ENCODE measurements at places on chromosomes 7 and 10.

GRCh38 chr7:26409661-26410547, 118.2 kb downstream of the SNX10 start:
- DNase-seq, result no peak

DNA sequence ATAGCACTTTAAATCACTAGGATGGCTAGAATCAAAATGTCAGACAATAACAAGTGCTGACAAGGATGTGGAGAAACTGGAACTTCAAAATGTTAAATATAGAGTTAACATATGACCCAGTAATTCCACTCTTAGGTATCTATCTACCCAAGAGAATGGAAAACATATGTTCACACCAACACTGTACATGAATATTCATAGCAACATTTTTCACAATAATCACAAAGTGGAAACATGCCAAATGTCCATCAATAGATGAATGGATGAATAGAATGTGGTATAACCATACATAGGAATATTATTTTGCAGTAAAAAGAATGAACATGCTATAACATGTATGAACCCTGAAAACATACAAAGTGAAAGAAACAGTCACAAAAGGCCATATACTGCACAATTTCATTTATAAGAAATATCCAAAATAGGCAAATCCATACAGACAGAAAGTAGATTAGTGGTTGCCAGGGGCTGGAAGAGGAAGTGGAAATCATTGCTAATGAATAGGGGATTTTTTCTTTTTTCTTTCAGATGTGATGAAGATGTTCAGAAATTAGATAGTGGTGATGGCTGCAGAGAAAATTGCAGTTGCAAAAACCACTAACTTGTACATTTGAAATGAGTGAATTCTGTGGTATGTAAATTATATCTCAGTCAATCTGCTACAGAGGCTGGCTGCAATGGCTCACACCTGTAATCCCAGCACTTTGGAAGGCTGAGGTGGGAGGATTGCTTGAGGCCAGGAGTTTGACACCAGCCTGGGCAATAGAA, 93.0 kb downstream of the CPVL start:
- DNase-seq, result no peak

DNA sequence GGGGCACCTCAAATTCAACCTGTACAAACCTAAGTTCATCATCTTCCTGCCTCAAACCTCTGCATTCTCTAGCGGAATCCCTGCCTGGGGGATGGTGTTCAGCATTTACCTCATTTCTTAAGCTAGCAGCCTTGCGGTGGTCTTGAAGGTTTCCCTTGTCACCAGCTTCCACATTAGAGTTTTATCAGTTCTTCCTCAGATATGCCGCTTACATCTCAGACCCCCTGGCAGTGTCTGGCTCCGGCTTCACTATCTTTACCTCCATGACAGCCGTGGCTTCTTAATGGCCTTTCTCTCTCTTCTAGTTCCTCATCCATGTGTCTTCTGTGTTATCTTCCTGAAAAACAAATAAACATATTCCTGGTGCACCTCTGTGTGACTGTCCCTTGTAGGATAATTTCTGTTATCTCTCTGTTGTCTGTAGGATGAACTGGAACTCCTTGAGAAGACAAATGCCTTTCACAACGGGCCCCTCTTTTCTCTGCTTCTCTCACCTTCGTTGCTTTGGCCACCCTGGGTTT, 101.1 kb upstream of the BMPER start:
- DNase-seq, result no peak

DNA sequence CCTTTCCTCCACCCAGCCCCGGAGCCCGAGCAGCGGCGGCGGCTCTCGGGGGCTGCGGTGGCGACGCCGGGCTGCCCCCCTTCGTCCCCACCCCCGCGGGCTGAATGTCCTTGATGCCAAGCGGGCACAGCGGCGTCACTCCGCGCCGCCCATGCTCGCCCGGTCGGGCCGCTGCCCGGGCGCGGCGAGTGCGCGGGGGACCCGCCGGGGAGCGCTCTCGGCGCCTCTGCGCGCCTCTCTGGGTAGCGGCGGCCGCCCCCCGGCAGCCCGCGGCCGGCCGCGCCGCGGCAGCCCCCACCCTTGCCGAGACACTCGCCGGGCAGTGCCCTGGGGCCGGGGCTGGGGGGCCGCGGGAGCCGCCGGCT, 433 bp upstream of the PLXNA4 start:
- DNase-seq, result no peak

DNA sequence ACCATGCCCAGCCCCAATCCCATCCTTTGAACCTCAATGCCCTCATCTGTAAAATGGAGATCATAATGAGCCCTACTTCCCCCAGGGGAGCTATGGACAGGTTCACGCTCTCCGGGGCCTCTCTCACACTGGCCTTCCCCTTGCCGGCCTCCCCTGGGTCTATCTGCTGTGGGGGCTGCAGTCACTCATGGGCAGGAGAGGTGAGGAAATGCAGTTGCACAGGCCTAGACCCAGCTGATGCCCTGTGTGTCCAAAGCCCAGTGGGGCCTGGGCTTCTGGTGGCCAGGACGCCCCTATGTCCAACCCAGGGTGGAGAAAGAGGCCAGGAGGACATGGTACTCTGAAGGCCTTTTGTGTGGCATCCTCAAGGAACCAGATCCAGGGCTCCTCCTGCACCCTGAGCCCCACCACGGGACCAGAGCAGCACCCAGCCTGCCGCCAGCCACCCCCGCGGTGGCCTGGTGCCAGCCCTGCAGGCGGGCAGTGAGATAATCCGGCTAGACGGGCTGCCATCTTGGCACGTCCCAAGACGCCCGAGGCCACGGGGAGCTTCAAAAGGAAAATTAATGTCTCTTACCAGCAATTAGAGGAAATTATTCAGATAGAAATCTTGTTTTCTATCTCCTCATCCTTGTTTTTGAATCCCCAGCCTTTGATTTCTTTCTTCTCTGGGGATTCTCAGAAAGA, 39.0 kb downstream of the MYL10 start:
- DNase-seq, result no peak

DNA sequence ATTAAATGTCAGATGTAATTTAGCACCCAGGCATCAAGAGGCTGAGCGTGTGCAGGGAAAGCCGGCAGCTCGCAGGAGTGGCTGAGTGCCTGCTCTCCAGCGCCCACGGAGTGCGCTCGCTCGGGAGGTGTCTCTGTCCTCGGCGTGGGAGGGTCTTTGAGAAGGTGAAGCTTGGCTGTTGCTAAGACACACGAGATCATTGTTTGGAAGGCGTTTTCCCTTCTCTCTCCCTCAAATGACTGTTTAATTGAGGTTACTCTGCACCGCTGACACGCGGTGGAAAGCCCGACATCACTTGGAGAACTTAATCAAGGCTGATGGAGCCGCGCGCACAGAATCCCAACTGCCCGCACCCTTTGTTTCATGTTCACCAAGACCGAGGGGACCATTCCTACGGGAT, 414.6 kb downstream of the DNAJB6 start:
- DNase-seq, result no peak

DNA sequence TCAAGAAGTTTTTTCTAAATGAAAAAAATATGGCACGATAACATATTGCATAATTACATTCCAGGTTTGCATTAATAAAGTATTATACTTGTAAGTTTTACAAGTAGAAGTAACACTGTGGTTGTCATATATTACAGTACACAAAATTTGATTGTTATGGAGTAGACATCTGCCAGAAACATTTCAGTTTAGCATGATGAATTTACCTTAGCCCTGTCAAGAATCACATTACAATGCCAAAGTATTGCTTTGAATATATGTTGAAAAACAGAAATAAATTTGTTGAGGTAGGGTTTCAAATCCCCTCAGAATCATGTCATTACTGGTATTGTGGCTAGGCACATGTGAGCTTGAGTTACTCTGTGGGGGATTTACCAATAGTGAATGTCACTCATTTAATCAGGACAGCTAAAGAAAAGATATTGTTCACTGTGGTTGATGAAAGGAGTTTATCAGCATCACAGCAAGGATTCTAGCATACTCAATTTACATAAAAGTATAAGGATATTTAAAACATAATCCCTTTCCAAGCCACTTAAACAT, 112.1 kb downstream of the MDFIC start:
- DNase-seq, result no peak

DNA sequence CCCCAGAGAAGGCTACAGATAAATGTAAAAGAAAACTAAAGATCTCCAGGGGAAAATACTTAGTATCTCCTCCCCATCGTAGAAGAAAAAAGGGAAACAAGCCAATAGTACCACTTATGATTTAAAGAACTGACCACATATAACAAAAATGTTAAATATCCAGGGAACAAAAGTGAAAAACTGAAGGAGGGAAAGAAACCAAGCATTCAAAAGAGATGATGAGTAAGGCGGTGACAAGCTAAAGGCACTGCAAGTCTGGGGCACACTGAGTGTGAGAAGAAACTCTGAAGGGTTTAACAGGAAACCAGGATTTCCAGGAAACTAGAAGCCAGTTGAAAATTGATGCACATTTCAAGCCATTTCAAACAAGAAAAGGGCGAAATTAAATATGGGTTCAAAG, 226.3 kb downstream of the AHR start:
- no peak for DNase-seq

DNA sequence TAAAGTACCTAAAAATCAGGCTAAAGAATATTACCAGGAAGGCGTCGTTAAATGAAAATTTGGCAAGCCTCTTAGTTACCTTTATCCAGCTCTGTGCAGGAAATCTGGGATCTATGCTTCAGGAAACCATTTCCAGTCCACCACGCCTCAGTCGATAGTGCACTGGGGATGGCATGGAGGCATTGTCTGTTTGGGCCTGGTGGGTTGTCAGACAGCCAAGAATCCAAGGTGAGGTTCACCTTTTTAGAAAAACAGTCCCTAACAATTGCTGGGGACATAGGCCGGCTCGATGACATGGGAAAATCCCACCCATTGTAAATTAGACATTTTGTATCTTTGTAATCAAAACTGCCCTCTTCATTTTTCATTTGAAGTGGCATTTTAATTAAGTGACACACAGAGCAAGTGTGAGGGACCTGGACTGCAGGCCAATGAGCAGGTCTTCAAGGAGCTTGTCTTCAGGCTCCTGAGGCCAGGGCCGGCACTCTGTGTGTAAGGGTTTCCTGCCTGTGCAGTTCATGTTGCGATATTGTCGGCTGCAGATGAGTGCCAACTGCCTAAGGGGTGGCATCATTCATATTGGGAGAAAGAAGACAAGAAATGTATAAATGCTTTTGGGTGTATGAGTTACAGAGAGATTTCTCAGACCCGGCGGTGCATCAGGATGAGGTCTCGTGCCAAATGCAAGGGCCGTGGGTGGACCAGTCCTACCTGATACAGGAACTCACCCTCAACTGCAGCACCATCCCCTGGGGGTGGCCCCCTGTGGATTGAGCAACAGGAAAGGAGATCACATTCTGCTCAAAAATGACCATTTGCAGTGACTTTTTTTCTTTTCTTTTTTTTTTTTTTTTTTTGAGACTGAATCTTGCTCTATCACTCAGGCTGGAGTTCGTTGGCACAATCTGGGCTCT, 80.8 kb downstream of the PTPRE start:
- no peak for DNase-seq

GRCh38 chr7:8982338-8982992, 549.1 kb downstream of the NXPH1 start:
- no peak for DNase-seq

DNA sequence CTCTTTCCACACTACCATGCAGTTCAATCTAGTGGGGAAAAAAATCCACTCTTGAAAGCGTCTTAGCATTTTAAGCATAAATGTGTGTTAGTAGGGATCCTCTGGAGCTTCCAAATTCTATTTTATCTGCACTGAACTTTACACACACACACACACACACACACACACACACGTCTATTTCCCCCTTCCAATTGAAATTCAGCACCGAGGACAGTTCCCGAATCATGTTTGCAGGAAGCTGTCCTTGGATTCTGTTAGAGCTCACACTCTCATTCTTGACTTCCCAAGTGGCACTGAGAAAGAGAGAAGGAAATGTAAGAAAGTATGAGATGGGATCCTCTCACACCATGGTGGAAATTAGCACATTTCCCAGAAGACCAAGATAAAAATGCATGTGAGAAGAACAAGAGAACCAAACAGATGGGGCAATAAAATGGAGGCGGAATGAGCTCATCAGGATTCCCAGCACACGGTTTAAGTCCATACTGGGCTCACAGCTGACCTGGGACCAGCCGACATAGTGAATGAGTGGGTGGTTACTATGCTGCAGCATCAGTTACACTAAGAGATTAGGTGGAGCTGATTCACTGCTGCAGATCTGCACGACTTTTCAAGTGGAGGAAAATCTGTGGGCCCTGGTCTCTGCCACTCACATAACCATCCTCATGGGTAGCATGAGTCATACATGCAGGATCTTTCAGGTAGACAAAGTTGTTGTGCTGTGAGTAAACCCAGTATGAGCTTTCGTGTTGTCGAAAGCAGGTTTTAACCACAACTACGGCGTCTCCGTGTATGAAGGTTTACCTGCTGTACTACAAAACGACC, 3.3 kb upstream of the NPTX2 start:
- no peak for DNase-seq

DNA sequence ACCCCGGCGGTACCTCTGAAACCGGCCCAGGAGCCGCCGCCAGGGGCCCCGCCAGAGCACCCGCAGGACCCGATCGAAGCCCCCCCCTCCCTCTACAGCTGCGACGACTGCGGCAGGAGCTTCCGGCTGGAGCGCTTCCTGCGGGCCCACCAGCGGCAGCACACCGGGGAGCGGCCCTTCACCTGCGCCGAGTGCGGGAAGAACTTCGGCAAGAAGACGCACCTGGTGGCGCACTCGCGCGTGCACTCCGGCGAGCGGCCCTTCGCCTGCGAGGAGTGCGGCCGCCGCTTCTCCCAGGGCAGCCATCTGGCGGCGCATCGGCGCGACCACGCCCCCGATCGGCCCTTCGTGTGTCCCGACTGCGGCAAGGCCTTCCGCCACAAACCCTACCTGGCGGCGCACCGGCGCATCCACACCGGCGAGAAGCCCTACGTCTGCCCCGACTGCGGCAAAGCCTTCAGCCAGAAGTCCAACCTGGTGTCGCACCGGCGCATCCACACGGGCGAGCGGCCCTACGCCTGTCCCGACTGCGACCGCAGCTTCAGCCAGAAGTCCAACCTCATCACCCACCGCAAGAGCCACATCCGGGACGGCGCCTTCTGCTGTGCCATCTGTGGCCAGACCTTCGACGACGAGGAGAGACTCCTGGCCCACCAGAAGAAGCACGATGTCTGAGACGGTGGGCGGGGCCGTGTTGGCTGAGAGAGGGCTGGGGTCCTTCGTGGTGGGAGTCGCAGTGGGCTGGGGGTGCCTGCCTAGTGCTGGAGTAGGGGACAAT, 3.8 kb downstream of the REPIN1 start:
- no peak for DNase-seq

DNA sequence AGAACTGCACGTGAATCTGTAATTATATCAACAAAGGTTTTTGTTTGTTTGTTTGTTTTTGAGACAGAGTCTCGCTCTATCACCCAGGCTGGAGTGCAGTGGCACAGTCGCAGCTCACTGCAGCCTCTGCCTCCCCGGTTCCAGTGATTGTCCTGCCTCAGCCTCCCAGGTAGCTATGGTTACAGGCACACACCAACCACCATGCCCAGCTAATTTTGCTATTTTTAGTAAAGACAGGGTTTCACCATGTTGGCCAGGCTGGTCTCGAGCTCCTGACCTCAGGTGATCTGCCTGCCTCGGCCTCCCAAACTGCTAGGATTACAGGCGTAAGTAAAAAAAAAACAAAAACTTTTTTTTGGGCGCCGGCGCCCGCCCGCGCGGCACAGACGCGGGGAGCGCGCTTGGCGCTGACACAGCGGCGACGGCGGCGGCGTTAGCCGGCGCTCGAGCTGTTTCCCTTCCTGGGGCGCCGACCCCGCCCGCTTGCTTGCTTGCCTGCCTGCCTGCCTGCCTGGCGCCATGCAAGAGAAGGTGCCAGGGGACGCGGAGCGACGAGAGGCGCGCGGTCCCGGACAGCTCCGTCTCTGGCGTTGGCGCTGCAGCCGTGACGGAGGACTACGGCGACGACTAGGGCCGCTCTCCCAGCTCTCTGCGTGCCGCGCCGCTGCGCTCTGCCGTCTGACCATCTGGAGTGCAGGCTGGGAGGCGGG, 171.4 kb upstream of the NUPR2 start:
- no peak for DNase-seq

Measured in activated CD8-positive, alpha-beta memory T cell treated with anti-CD3 and anti-CD28 coated beads, Interleukin-2, amount 10 ng/mL, durations not matched to agents 7 days and 5 days (primary cell).